Stimulated activated CD4-positive, alpha-beta T cell treated with anti-CD3 and anti-CD28 coated beads, Interleukin-12 subunit alpha, Interleukin-12 subunit beta, amount 100 ng/mL, for 48 hours (primary cell): ENCODE measurements at places on chromosomes 4 and X.

DNA sequence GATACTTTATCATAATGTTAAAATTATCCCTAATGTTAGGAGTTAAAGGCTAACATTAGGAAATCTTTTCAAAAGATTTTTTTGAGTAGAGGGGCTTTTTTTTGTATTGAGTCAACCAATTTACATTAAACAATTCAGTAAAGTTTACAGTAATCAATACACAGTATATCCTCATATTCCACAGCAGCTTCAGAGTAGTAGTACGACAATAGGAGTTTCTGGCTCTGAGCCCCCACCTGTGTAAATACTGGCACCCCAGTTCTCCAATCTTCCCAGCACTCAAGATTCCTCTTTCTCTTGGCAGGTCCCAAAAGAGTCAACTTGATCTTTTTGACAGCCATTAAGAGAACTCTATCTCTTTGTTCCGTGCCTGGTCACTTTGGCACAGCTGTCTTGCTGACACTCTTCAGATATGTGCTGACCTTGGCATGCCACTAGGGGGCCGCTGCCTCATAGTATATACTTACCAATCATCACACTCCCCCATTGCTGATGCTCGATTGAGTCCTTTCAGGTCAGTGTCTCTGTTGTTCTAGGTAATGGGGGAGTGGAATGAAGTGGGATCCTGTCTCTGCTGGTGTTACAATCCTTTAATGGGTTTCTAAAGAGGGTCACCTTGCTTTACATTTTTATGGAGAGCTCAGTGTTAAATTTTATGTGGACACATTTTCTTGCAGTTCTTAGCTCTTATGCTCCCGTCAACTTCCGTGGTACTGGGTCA lies 19.5 kb upstream of the CCNI start:
- DNase-seq, result peak; percentile 39

DNA sequence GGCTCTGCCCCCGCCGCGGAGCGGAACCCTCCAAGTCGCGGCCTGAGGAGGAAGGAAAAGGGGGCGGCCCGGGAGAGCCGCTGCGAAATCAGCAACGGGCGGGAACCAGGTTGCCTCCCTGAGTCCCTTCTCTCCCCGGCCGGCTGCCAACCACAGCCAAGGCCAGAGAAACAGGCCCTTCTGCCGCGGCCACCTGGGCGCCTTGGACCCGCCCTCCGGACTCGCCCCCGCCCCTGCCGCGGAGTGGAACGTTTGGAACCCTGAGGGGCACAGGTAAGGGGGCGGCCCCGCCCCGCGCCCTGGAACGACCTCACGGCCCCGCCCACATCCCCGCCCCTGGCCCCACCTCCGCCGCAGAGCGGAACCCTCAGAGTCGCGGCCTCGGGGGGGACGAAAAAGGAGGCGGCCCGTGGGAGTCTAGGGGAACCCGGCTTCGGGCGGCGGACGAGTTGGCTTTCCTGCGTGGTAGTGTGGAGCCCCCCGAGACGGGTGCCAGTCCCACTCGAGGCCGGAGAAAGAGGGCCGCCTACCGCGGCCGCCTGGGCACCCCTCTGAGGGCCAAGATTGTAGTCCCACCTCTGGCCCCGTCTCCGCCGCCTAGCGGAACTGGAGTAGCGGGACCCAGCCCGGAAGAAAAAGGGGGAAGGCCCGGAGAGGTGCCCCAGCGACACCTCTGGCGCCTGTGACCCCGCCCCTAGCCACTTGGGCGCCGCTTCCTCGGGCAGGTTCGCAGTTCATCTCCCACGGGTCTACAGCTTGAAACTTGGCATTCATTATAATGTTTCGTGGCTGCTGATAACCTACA lies 669 bp upstream of the PHKA2 start:
- peak; percentile 65 for DNase-seq

GRCh38 chr4:173857828-173858227 lies 327.8 kb upstream of the HAND2 start:
- DNase-seq, result no peak

DNA sequence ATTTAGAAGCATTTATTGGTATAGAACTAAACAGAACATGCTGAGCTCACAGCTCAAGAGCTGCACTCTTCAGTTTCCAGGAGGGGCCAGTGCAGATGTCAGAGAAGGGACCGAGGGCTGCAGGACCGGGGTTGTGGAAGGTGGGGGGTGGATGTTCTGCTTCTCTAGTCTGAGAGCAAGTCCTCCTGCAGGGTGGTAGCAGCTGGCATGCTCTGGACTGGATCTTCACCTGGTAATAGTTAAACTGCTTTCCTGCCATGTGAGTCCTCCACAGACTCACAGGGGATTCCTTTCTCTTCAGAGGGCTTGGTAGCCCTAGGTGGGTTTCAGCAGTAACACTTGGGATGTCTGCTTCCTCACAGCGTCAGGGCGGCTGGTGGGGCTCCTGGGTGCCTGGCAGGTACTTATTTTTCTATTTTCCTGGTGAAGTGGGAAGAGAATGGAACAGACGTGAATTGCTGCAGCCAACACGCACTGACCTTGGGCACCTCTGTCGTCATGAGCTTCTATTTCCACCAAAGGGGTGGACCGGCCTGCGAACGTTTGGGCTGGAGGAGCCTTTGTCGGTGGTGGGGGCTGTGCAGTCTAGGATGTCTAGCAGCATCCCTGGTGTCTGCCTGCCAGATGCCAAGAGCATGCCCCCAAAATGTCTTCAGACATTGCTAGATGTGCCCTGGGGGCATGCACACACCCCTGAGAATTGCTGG lies 2.5 kb downstream of the MAEA start:
- no peak for DNase-seq

DNA sequence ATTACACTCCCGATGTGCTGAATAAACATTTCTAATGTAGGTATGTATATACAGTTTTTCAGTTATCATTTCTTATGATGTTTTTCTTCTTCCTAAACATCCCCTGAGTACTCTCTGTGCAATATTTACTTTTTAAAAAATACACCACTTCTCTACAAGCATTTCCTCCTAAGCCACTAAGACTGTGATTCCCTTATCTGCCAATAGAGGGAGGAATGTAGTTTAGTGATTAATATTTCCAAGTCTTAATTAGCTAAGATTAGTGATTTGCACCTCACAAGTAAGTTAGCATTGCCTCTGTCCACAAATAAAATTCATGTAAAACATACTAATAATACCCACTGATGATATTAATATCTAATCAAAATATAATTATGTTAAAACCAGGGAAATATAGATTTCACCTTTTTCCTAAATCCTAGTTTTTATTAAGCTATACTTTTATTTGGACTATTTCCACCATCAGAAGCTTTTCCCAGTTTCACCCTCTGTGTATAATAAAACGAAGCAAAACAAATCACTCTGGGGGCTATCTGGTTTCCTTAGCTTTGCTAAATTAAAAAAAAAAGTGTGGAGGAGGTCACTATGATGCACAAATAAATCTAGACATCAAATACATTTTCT lies 909.1 kb downstream of the FAT4 start:
- no peak for DNase-seq

DNA sequence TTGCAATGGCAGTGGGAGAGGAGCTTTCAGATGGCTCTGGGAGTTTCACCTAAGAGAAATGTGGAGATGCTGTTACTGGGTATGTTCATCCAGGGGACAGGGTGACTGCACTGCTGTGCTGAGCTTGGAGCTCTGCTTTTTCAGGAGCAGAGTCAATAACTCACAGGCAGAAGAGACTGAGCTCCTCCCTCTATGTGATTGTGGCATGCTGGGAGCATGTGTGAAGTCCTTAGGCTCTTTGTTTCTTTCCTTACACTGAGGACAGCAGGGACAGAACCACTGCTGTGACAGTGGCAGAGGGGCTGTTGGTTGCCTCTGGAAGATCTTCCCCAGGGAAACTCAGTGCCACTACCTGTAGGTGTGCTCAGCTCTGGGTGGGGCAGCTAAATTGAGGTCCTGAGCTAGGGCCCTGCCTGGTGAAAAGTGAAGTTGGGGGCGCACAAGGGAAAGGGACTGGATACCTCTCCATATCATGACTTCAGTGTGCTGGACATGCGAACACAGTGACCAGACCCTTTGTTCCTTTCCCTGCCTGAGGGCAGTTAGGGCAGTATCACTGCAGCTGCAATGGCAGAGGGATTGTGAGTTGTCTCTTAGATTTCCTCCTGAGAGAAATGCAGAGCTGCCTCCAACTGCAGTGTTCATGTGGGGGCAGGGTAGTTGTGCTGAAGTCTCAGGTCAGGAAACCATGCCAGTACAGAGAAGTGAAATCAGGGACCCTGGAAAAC lies 156.7 kb downstream of the TENT5D start:
- no peak for DNase-seq

GRCh38 chr4:101140228-101140627 lies 207.1 kb downstream of the PPP3CA start:
- DNase-seq, result no peak

- DNase-seq, result no peak
These were observed 78.7 kb upstream of the SLC7A11 start for GRCh38 chr4:138320831-138321230.

- DNase-seq, result no peak
These were observed 3.4 kb downstream of the RAB33B start for GRCh38 chr4:139457318-139457717.

- DNase-seq, result no peak
These were observed 129.2 kb downstream of the MANBA start for GRCh38 chr4:102631616-102632015.

- DNase-seq, result no peak
These were observed 94.6 kb downstream of the PPP3CA start for GRCh38 chr4:101252721-101253120.

DNA sequence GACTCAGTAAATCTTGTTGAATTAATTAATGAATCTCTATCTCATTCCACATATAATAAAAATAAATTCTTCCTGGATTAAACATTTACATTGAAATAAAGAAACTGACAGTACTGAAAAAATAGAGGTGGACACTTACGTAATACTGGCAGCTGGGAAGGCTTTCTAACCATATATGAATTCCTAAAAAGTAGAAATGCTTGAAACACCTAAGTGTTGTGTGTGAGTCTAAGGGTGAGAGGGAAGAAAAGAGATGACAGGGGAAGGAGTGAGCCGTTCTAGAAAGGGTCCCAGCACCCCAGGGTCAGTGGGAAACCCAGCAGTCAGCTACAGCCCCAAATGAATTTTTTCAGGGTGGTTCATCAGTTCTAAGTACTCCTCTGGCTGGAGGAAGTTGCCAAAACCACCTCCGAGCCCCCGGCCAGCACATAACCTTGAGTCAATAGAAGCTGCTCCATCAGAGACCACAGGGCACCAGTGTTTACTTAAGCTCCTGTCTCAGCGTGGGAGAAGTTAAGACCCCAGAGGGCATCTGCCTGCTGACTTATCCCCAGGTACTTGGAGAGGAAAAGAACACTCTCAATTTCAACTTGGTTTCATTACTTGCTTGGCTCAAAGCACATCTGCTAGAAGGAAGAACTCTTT lies 18.3 kb downstream of the GAB3 start:
- no peak for DNase-seq

GRCh38 chr4:22713841-22714240 lies 21.1 kb downstream of the GBA3 start:
- no peak for DNase-seq

GRCh38 chrX:46404774-46405173 lies 140.4 kb downstream of the ZNF674 start:
- DNase-seq, result no peak

- DNase-seq, result no peak
These were observed 112.4 kb upstream of the RBPJ start for GRCh38 chr4:26208237-26208994.

- no peak for DNase-seq
These were observed 386.1 kb downstream of the NLGN4X start for GRCh38 chrX:5842601-5843000.

- DNase-seq, result no peak
These were observed 8.3 kb downstream of the GAB3 start for GRCh38 chrX:154742613-154743012.
